ENCODE measurements at places on chromosomes 1 and 21.
A peak's percentile ranks its signal among the peaks of the same experiment; 100 is the strongest.

- DNase-seq: no peak
These were observed 207.9 kb upstream of the ST6GALNAC5 start for GRCh38 chr1:76659171-76659940.

DNA sequence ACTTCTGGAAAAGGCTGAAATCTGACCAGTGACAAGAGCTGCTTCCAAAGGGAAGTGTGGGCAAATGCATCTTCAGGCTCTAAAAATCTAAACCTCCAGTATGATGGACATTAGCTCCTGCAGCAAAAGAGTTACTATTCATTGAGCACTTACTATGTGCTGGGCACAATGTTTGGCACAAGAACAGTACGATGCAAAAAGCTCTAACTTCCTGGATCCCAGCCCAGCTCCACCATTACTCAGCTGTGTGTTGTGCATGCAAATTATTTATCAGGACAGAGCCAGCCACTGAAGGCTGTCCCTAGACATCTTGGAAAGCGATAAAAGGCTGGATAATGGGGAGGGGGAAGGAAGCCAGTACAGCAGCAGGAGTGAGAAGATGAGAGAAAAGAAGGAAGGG, 143.5 kb downstream of the ELAVL4 start:
- no peak for DNase-seq

- DNase-seq: no peak
These were observed 90.6 kb upstream of the CNIH3 start for GRCh38 chr1:224525411-224526040.

GRCh38 chr1:40847023-40847745, 15.0 kb downstream of the CITED4 start:
- DNase-seq: no peak

DNA sequence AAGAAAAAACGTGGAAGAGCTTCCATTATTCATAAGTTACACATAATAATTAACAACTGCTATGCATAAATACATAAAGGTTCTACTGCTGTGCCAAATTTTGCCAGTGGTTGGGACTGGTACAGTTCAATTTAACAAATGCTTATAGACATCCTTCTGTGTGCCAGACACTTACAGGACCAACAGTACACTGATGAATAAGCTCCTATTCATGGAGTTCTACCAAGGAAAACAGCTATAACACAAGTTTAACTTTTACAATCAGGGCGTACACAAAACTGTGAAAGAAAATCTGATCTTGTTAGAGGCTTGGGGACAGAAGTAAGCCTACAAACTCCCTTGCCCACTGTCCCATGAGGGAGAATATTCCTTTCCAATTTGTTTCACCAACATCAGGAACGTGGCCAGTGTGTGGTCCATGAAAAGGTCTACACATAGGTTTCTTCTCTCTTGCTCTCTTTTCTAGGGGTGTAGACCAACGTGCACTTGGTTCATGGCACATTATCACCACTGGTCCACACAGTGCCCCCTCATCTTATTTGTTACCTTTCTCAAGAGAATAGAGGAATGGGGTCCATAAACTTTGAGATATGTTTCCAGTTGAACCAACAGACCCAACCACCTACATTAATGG, 10.1 kb downstream of the NRIP1 start:
- DNase-seq: no peak

DNA sequence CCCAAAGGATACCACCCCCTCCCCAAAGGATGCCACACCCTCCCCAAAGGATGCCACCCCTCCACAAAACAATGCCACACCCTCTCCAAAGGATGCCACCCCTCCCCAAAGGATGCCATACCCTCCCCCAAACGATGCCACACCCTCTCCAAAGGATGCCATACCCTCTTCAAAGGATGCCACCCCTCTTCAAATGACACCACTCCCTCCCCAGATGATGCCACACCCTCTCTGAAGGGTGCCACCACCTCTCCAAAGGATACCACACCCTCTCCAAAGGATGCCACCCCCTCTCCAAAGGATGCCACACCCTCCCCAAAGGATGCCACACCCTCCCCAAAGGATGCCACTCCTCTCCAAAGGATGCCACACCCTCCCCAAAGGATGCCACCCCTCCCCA, 21.6 kb upstream of the TRIM17 start:
- no peak for DNase-seq

DNA sequence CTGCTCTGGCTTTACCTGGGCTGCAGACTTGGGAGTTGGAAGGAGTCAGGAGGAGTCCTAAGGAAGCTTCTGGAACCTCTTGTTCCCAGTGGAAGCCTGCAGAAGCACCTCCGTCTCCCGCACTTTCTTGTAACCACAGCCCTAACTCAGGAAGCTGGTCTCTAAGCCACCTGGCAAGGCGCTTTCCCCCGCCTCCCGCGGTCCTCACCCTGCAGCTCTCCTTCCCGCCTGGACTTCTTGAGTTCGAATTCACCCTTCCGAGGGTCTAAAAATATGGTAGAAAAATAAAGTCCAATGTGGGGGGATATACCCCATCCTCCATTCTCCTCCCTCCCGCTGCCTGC, 15.1 kb downstream of the PAX7 start:
- no peak for DNase-seq

DNA sequence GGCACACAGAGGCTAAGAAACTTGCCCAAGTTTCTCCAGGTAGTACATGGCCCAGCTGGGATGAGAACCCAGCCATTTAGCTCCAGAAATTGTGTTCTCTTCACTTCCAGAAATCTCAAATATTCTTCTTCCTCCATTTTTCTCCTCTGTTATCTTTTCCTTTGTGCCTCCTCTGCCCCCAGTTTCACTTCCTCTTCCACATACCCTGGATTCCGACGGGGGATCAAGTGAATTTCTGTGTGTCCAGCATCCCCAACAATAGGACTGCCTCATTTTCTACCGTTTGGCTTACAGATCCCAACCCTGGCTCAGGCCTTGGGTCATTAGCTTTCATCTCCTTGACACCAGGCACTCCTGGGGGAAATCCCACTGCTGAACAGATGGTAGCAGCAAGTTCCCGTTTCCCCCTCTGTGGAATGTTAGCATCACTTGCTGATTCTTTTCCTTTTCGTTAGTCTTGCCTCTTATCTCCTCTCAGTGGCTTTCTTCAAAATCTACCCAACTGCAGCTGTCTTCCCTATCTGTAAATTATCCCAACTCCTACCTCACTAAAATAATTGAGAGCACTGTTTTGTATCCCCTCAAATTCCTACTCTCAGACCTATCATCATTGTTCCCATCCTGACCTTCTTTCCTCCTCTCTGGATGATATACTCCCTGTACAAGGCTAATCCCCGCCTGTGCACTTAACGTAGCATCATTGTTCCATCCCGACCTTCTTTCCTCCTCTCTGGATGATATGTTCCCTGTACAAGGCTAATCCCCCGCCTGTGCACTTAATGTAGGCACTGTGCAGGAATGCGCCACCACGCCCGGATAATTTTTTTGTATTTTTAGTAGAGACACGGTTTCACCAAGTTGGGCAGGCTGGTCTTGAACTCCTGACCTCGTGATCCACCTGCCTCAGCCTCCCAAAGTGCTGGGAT, 36.5 kb downstream of the SCCPDH start:
- no peak for DNase-seq

DNA sequence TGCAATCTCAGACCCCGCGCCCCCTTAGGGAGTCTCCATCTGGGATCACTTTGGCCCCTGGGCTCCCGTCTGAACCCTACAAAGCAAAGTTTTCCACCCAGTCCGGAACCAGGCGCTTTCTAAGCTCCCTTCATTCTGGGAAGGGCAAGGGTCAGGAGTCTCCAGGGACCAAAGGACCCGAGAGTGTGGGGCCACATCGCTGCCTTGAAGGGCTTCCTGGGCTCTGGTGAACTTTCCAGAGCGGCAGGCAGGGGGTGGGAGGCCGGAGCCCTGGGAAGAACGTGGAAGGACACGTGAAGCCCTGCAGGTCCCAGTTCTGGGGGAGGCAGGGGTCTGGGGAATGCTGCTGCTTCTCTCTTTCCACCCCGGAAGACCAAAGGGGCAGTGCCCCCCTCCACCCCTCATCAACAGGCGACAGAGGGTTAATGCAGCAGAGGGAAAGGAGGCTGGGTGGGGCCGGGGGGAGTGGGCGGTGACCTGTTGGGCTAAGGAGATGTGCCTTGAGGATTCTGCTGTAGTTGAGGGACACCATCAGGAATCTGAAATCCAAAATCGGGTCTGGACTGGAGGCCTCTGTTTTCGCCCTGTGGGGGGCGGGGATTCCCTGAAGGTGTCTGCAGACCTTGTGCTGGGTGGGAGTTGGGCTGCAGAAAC, 734 bp downstream of the CDK18 start:
- no peak for DNase-seq

GRCh38 chr1:116409751-116410191, 36.7 kb downstream of the ATP1A1 start:
- no peak for DNase-seq

DNA sequence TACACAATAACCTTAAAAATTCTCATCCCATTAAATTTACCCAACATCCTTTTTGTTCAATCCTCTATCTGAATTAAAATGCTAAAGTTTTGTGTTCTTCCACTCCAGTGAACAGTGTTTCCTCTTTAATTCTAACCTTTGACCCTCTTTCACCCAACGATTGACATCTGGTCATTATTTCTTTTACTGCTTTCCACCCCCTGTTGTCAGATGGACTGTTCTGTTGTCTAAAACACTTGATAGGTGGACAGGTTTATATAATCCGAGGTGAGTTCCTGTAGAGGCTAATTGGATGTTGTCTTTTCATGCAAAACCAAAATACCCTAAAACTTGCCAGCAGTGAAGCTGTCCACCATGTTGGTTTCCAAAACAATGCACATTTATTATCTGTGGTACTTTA, 73.4 kb upstream of the SERTAD4 start:
- no peak for DNase-seq

DNA sequence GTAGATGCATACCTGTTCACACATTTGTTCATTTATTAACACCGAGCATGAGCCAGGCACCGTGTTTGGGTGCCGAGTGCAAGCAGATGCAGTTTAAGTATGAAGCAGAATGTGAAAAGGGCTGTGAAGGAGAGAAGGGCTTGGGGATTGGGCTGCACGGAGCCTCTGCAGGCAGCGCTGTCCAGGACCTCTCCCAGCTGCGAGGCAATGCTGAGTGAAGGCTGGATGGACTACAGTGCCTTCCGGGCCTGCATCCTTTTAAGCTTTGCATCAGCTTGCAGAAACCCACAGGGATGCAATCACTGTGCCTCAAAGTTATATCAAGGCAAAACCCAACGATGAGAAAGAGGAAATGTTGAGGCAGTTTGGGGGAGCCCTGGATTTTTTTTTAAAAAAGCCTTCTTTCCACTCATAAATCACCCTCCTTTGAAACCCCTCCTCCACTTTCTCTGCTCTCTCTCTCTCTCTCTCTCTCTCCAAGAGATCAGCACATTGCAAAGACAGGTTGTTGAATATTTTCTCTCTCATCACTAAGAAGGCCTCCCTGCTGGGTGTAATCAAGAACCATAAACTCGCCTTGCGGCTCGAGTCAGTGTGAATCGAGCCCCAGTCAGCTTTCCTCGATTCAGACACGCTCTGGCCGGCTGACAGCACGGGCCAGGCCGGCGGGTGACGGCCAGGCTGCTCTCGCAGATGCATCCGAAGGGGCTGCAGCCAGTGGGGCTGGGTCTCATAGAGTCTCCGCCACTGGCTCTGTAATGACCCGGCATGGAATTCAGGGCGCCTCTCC, 89.2 kb upstream of the POU3F1 start:
- no peak for DNase-seq

DNA sequence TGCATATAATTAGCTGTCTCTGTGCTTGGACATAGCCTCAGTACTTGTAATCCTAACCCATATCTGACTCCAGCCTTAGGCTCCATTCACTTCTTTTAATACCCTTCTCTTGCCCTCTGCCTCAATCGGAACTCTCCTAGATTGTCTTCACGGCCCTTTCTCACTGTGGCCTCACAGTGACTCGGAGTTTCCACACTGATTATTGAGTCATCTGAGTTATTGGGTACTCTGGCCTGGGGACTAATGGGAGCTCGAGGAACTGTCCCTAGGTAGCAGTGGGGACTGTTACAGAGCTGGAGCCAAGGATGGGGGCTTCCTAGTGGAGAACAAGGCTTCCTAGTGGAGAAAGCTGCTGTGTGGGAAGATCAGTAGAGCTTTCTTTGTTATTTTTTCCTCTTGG, 17.0 kb downstream of the TRAF5 start:
- DNase-seq: no peak

GRCh38 chr1:233598891-233599541, 14.9 kb upstream of the KCNK1 start:
- DNase-seq: no peak

DNA sequence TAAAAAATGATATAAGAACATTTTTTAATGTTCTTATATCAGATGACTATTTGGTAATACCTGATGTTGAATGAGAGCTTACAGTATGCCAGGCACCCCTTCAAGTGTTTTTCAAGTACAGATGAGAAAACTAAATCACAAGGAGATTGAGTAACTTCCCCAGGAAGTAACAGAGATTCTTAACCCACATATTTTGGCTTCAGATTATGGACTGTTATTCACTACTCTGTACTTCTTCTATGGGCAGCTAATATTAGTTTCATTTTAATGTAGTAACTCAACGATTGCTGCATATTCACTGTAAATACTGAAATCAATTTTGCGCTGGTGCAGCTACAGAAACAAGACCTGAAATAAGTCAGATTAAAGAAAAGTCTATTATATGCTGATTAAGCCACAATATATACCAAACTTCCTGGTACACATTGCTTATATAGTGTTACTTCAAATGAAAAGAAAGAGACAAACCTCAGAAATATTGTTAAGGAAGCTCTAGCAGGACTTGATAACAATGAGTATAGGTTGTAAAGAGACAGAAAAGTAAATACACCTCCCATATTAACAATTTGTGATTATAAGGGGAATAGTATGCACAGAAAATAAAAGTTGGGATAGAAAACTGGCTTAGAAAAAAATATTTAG, 19.7 kb downstream of the DPYD start:
- peak; percentile 41 for DNase-seq

DNA sequence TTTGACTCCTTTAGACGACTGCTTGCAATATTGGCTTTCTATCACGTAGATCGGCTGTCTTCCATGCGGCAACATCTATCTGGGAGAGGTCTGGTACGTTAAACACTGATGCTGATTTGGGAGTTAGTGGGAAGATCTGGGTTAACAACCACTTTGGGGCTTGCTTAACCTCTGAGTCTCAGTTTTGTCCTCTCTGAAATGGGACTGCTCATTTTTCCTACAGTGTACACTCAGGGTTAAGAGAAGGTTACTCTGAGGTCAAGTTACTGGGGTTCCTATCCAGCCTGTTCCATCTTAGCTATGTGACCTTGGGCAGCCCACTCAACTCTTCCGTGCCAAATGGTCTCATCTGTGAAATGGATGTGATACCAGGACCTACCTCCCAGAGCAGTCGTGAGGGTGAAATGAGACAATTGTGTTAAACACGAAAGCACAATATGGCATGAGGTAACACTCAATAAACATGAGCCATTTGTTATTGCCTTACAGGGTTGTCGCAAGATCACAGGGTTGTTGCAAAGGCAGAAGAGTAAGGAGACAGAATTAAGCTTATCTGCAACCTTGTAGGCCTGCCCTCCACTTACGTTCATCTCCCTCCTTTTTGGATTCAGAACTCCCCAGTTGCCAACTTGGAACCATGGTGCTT, 5.6 kb downstream of the ABCA4 start:
- DNase-seq: no peak
